Stimulated activated CD8-positive, alpha-beta memory T cell treated with anti-CD3 and anti-CD28 coated beads, Interleukin-2, amount 100 ng/mL, for 1 hour (primary cell): ENCODE measurements at places on chromosomes 3 and 15.

DNA sequence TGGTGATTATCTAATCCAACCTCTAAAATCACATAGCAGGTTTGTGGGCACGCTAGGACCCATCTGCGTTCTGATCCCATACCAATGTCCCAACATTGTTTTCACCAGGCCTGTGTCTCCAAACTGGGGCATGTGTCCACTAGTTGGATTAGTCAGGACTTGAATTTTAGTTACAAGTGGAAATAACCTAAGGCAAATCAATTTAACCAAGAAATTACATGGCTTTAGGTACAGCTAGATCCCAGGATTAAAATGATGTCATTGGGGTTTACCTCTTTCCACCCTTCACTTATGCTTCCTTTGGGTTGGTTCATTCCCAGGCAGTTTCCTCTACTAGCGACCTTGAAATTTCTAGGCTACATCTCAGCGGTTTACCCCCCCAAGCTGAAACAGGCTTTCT, 47.2 kb upstream of the PXYLP1 start:
- DNase-seq, result no peak

DNA sequence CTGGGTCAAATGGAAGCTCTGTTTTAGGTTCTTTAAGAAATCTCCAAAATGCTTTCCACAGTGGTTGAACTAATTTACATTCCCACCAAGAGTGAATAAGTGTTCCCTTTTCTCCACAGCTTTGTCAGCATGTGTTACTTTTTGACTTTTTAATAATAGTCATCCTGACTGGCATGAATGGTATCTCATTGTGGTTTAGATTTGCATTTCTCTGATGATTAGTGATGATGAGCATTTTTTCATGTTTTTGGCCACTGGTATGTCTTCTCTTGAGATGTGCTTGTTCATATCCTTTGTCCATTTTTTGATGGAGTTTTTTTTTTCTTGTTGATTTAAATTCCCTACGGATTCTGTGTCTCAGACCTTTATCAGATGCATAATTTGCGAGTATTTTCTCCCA, 745.0 kb upstream of the BCHE start:
- DNase-seq, result no peak

GRCh38 chr15:63231706-63232105, 42.3 kb downstream of the RAB8B start:
- DNase-seq, result no peak

DNA sequence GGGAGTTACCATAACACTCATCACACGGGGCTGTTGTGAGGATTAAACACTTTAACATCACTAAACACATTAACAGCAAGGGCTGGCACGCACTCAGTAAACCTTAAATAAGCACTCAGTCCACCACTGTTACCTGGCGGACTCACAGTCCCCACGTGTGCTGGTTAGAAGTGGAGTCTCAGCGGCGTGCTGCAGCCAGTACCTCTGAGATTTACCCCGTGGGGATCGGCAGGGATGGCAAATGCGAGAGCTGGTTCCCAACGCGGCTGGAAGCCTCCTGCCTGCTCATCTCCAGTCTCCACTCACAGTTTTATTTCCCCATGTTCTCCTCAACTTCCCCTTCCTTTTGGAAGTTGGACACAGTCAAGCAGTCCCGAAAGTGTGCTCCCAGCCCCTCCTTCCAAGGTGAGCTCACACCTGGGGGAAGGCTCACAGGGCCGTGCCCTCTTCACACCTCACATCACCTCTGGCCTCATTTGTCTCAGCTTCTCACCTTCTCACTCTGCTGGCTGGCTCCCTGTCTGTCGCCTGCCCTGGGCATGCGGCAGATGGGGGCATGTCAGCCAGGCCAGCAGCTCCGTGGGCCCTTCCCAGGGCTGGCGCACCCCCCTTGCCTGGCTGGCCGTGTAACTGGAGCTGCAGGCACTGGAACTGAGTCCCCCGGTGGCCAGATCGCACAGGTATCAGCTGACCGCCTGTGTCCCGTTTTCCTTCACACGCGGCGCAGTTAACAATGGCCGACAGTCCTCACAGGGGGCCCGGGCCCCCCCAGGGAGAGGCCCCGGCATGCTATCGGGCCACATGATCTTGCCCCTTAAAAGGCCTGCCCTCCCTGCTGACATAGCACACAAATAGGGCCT, 87.1 kb downstream of the WNT7A start:
- no peak for DNase-seq

DNA sequence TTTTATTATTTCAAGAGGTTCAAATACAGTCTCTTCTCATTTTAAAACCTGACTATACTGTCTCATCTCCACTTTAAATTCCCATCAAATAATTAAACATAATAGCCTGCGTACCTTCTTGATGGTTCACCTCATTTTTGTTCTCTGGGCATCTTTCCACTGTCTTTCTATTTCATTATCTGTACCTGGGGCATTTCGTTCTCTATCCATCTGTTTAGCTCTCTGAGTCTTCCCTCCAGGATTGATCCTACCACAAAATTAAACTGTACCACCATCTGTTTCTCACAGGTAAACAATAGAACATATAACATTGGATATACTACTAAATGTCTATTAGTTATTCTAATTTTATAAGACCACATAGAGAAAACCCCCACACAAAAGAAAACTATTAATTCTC, 1331.4 kb downstream of the NSUN3 start:
- DNase-seq, result no peak

DNA sequence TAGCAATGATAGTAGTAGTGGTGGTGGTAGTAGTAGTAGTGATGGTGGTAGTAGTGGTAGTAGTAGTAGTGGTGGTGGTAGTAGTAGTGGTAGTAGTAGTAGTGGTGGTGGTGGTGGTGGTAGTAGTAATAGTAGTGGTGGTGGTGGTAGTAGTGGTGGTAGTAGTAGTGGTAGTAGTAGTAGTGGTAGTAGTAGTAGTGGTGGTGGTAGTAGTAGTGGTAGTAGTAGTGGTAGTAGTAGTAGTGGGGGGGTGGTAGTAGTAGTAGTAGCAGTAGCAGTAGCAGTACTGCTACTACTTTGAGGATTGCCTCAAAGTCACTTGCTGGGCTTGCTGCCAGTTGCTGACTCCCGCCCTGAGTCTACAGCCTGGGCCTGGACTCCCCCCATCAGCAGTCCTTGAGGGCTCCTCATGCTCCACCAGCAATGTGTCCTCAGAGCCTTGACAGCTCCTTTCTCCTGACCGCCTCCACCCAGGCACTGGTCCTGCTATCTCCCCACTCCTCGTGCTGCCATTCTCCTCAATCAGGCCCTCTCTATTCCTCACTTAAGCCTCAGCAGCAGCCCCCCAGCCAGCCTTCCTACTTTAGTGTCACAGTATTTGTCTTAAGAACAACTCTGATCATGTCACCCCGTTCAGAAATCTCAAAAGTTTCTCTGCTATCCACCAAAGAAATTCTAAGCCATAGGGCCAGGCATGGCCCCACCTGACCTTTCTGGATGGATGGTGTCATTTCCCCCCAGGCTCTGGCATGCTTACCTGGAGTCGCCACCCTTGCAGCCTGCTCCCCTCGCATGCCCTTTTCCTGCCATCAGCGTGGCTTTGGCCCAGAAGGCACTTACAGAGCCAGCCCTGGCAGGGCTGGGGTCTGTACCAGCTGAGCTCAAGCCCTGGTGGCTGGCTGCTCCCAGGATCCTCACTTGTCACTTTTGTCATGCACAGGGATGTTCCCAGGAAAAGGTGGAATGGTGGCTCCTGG, 45.6 kb downstream of the DLEC1 start:
- no peak for DNase-seq

DNA sequence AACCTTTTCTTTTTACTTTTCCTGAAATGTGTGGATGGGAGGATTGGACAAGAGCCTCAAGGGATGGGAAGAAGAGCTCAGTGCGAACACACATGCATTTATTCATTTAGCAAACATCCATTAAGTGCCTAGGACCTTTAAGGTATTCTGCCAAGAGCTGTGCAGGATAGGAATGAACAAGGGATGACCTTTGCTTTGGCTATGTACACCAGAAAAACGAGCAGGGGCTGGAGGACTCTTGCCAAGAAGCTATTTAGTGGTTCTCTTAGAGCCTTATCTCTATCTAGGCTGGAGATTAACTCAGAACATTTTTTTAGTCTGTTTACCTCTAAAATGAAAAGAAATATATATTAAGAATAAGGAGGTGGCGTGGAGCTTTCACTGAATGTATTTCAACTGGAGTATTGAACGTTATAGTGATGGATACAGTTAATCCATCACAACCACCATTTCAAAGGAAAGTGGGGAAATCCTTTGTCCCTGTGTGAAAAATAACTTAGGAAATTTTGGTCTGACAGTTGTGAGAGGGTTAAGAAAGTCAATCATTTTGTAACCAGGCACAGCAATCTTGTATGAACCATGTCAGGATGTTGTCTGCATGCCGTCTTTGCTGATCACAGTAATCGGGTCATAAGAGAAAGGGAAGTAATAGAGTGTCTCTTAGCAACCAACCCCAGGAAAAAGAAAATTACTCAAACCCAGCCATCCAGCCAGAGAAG, 279.0 kb downstream of the LPP start:
- no peak for DNase-seq

GRCh38 chr3:185253645-185254410, at the start of gene EHHADH:
TSS of gene EHHADH (minus strand) at chr3:185254049. CDS start at chr3:185254022, 27 bp downstream.
- DNase-seq, result peak; percentile 16

DNA sequence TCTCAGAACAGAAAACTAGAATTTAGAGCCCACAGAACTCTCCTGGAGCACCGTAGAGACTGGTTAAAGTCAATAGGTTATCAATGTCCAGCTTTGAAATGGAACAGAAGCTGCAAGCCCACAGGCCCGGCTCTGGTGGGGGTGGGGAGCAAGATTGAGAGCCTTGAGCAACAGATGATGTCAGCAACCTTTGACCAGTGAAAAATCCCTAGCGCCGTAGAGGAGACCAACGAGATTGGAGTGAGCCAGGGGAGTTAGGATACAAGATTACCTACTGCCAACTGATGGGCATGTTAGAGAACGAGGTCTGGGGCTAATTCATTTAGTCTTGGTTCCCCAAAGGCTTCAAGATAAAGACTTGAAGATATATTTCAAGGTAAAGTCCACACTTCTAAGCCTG, 345.5 kb upstream of the LMCD1 start:
- DNase-seq, result no peak

DNA sequence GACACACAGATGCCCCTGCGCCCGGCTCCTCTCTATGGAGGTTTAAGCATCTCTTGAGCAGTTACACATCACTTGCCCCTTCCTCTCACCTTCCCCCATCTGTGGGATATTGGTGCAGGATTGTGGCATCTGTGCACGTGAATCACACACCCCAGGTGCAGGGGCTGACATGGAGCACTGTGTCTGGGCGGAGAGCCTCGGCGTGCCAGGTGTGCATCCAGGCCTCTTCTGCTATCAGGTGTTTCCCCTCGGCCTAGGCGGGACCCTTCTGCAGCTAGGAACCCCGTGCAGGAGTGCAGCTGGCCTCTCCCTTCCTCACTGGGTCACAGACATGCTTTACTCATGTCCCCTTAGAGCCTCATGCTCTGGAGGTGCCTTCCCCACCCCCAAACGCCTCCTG, 33.4 kb upstream of the MUC13 start:
- no peak for DNase-seq

DNA sequence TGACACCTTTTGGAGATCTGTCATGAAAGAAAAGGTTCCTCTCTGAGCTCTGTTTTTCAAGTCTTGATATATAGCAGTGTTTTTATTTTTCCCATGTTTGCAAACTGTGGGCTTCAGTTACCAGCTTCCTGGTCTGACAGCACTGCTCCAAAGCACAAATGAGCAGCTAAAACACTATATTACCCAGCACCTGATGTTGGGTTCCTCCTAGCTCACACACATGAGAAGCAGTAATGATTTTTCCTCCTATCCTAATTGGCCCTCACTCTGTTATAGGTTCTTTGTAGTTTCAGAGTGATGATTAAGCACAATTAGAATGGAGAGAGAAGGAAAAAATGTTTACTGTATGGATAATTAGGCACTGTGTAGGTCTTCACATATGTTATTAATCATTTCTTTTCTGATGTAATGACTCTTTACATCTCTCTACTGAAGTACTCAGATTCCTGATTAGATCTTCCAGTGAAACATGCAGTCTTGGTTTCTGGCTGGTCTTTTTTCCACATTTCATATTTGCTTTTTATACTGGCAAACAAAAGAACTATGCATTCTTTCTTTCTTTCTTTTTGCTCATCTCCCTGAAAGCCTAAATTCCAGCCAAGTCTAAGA, 939.7 kb downstream of the NSUN3 start:
- DNase-seq, result no peak

- DNase-seq, result no peak
Observed at GRCh38 chr15:92391640-92392039, 2.0 kb upstream of the ST8SIA2 start.

- no peak for DNase-seq
Observed at GRCh38 chr3:193946945-193947344, 189.0 kb upstream of the HES1 start.
